ENCODE measurements at places on chromosomes 5 and 9. TPM values are rescaled to one million over a fixed set of nuclear protein-coding genes. Genes with fewer than 3 reads are reported as not detected.

Gene FAM221B
- not detected for total RNA-seq

Gene CEL
- total RNA-seq: under 0.01 TPM

Gene ABO
- not detected for total RNA-seq

Gene DCAF12
- 10.8 TPM for total RNA-seq

Gene LRRC8A
- total RNA-seq: 28.5 TPM

Gene SPINK6
- total RNA-seq: not detected

Gene GABRA6
- not detected for total RNA-seq

Gene PCDHB5
- total RNA-seq: 2.8 TPM
